ENCODE measurements at places on chromosomes 13 and 19.

DNA sequence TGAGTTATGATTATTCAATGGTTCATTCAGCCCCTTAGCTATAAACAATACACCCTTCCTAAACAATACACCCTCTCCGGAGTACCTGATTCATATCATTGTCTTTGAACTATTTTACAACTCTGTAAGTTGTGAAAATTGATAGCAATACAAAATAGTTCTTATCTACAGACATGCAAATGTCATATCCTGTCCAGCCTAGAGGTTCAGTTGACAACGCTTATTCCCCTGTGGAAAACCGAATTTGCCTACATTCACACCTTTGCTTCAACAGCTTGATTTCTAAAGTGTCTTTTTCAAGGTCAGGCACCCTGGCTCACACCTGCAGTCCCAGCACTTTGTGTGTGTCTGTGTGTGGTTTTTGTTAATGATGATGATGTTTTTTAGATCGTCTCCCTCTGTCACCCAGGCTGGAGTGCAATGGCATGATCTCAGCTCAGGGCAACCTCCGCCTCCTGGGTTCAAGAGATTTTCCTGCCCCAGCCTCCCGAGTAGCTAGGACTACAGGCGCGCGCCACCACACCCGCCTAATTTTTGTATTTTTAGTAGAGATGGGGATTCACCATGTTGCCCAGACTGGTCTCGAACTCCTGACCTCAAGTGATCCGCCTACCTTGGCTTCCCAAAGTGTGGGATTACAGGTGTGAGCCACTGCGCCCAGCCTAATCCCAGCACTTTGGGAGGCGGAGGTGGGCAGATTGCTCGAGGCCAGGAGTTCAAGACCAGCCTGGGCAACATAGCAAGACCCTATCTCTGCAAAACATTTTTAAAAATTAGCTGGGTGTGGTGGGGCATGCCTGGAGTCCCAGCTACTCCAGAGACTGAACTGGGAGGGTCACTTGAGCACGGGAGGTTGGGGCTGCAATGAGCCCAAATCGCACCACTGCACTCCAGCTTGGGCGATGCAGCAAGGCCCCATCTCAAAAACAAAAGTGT is 9.6 kb downstream of the C19orf53 start:
- no peak for DNase-seq
- H3K27ac ChIP-seq: peak overlapping the region; percentile 81
- H3K4me3 ChIP-seq: no peak overlapping the region
- H3K36me3 ChIP-seq: peaks cover 6% of the 10 kb centered on the region
- H3K4me1 ChIP-seq: peaks cover 36% of the 10 kb centered on the region
- H3K27me3 ChIP-seq: no peaks in the 10 kb centered on the region

GRCh38 chr19:2648528-2648937 is 54.0 kb downstream of the GNG7 start:
- no peaks in the 10 kb centered on the region for H3K36me3 ChIP-seq
- H3K27ac ChIP-seq: no peak overlapping the region
- H3K4me1 ChIP-seq: no peaks in the 10 kb centered on the region

GRCh38 chr13:77530875-77531274 is 4.6 kb upstream of the SCEL start:
- DNase-seq: no peak
- no peaks in the 10 kb centered on the region for H3K27me3 ChIP-seq
- H3K4me1 ChIP-seq: no peaks in the 10 kb centered on the region
- no peak overlapping the region for H3K4me3 ChIP-seq
- H3K27ac ChIP-seq: no peak overlapping the region

DNA sequence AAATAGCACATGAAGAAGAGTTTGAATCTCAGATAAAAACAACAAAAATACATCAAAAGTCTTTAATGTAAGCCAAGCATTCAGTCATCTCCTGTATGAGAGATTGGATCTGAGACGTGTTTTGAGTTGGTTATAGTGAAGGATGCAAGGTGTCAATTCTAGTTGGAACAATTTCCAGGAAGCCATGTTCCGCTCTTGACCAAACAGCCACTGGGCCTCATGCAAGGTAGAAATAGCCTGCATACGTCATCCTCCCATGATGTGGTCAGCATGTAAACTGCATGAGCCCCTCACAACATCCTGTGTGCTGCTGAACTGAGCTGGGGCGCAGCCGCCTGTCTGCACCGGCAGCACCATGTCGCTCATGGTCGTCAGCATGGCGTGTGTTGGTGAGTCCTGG is at the start of gene KIR3DL3:
TSS of gene KIR3DL3 (plus strand) at position 301 of the 400 bp plus-strand sequence. CDS start at position 356, 55 bp downstream.
- H3K4me3 ChIP-seq: no peak within 1 kb of the TSS
- no peaks in the 10 kb centered on the region for H3K4me1 ChIP-seq
- no peaks in the 10 kb centered on the region for H3K36me3 ChIP-seq
- no peaks in the 10 kb centered on the region for H3K27me3 ChIP-seq

- H3K27me3 ChIP-seq: no peaks in the 10 kb centered on the region
- H3K36me3 ChIP-seq: peaks cover 14% of the 10 kb centered on the region
- H3K27ac ChIP-seq: no peak overlapping the region
- DNase-seq: no peak
- no peak overlapping the region for H3K4me3 ChIP-seq
Measured at GRCh38 chr19:5205381-5205780, 135.2 kb downstream of the PTPRS start.

GRCh38 chr19:57317503-57317902 is 2.8 kb upstream of the ZNF543 start:
- no peaks in the 10 kb centered on the region for H3K36me3 ChIP-seq
- no peaks in the 10 kb centered on the region for H3K27me3 ChIP-seq
- H3K27ac ChIP-seq: no peak overlapping the region
- DNase-seq: no peak
- no peak overlapping the region for H3K4me3 ChIP-seq
- peaks cover 22% of the 10 kb centered on the region for H3K4me1 ChIP-seq

DNA sequence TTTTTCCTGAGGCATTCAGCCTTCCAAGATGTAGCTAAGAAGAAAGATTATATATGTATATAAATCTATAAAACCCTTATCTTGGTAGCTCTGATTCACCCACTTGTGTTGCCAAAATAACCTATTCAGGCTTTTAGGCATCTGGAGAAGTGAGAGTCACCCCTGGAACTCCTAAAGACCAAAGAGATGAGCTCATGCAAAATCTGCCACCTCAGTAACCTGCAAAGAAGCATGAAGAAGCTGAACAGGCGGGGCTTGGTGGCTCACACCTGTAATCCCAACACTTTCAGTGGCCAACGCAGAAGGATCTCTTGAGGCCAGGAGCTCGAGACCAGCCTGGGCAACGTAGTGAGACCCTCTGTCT is 393.7 kb downstream of the FOXO1 start:
- H3K27me3 ChIP-seq: no peaks in the 10 kb centered on the region
- H3K27ac ChIP-seq: peak overlapping the region; percentile 90
- H3K4me3 ChIP-seq: no peak overlapping the region
- DNase-seq: no peak

DNA sequence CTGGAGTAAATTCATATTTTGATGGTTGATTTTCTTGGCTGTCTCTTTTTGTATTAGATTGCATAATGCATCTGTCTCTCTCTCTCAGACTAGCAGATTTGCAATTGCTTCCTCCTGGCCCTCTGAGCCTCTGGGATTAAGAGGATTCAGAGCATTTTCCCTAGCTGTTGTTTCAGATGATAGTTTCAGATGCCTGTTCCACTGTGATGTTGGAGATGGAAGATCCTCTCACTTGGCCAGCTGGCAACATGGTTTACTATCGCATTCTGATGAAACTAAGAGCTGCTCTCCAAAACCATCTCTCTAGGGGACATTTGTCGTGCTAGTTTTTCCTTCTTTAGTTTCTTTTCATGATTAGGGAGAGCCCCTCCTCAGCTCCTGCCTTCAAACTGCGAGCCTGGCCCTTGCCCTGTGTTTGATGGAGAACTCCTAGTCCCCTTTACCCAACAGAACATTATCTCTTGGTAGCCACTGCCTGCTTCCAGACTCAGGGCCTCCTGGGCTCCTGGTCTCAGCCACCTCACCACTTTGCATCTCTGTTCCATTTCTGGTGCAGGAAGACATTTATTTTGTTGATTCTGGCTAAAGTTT is 244.6 kb downstream of the B3GLCT start:
- no peaks in the 10 kb centered on the region for H3K36me3 ChIP-seq
- H3K27ac ChIP-seq: no peak overlapping the region
- DNase-seq: no peak
- no peaks in the 10 kb centered on the region for H3K4me1 ChIP-seq
- H3K4me3 ChIP-seq: no peak overlapping the region

- H3K27me3 ChIP-seq: no peaks in the 10 kb centered on the region
- no peak overlapping the region for H3K4me3 ChIP-seq
- no peak for DNase-seq
- no peaks in the 10 kb centered on the region for H3K36me3 ChIP-seq
- H3K27ac ChIP-seq: no peak overlapping the region
Measured at GRCh38 chr19:18875726-18876125, 20.2 kb downstream of the CERS1 start.

DNA sequence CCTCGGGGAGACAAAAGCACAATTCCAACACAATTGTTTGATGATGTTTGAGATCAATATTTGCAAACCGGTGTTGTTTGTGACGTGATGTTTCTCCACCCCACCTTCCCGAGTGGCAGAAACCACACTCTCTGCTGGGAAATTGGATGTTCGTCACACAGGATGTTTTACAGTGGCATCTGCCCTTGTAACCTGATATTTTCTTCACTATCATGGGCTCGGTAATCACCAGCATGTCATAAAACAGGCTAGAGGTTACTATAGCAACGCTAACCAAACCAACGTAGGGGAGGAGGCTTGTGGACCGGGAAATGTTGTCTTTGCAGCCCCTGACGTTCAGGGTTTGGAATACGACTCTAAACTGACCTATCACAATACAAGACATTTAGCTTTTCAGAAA is 454.5 kb downstream of the IRS2 start:
- no peak overlapping the region for H3K27ac ChIP-seq
- H3K4me1 ChIP-seq: no peaks in the 10 kb centered on the region
- H3K36me3 ChIP-seq: no peaks in the 10 kb centered on the region
- DNase-seq: no peak
- no peaks in the 10 kb centered on the region for H3K27me3 ChIP-seq
- no peak overlapping the region for H3K4me3 ChIP-seq

GRCh38 chr13:79297128-79297527 is 108.9 kb downstream of the RBM26 start:
- no peak for DNase-seq
- H3K4me3 ChIP-seq: no peak overlapping the region
- no peaks in the 10 kb centered on the region for H3K4me1 ChIP-seq
- H3K27ac ChIP-seq: no peak overlapping the region
- H3K36me3 ChIP-seq: no peaks in the 10 kb centered on the region

DNA sequence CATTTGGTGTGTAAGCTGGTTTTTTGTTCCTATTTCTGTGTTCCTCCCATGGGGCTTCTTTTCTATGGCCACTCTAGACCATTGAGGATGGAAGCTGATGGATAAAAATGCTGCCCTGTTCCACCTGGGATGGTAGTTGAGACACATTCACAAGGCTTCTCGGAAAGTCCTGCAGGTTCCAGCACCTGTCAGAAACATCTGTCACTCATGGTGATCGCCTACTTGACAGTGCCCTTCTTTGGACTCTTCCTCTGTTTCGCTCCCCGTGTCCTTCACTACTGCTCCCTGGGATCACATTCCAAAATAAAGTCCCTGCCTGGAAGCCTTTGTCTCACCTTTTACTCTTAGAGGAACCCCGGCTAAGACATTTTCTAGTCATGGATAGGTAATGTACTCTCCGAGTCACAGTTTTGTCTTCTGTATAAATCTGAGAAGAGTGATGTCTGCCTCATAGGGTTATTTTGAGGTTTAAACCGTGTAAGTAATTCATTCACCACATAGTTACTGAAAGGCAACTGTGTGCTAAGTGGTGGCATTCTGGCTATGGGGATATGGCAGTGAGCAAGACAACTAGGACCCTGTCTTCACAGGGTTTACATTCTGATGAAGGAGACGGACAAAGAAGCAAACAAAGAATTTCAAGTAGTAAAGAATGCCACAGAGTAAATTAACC is 21.0 kb downstream of the UBAC2 start:
- peaks cover 56% of the 10 kb centered on the region for H3K4me1 ChIP-seq
- H3K36me3 ChIP-seq: no peaks in the 10 kb centered on the region
- no peak for DNase-seq

DNA sequence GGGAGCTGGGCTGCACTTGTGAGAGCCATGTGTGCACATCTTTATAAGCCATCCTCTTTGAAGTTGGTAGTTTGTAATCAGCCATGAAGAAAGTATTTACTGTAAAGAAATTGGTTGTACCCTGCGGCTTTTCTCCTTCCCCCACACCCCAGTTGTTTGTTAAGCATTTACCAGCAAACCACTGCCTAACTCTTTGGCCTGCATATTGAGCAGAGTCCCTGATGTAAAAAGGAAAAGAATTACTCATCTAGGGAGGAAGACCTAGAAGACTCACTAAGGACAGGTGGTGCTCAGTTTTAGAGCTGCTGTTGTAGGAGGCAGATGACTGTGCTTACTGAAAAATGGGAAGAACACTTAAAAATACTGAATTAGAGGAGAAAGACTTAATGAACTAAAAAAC is 245.3 kb downstream of the PCCA start:
- no peak for DNase-seq
- H3K36me3 ChIP-seq: peaks cover 4% of the 10 kb centered on the region
- no peak overlapping the region for H3K27ac ChIP-seq
- no peaks in the 10 kb centered on the region for H3K27me3 ChIP-seq
- H3K4me1 ChIP-seq: no peaks in the 10 kb centered on the region

DNA sequence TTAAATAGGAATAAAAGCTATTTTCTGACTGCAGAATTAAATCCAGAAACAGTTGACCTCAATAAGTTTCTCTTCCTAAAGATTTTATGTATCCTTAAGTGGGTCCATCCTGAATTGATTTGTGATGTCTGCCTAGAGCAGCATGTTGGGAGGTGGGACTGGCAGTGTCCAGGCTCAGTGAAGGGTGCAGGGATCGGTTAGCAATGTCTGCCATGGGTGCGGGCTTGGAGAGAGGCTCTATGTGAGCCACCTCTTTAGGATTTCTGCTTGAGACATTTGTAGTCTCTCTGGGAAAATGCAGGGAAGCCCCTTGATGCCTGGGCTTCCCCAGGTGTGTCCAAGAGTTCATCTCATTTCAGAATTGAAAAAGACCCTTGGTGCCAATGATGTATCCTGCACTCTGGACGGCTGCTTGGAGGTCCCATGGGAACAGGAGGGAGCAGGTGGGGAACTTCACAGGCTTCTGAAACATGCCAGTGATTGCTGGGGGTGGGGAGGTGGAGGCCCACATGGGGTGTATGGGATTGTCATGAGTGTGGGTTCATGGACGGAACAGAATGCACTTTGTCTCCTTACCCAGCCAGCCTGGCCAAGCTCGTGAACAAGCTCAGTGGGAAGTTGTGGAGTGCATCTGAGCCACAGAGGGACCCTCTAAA is 6.2 kb upstream of the COLGALT1 start:
- peaks cover 7% of the 10 kb centered on the region for H3K4me1 ChIP-seq
- no peaks in the 10 kb centered on the region for H3K36me3 ChIP-seq
- no peaks in the 10 kb centered on the region for H3K27me3 ChIP-seq
- no peak overlapping the region for H3K27ac ChIP-seq

GRCh38 chr13:36061054-36061453 is 70.1 kb downstream of the DCLK1 start:
- no peaks in the 10 kb centered on the region for H3K27me3 ChIP-seq
- peak overlapping the region; percentile 42 for H3K4me3 ChIP-seq
- H3K4me1 ChIP-seq: no peaks in the 10 kb centered on the region
- no peak for DNase-seq

- H3K36me3 ChIP-seq: no peaks in the 10 kb centered on the region
- H3K27me3 ChIP-seq: no peaks in the 10 kb centered on the region
- no peak for DNase-seq
- H3K4me3 ChIP-seq: no peak overlapping the region
- no peak overlapping the region for H3K27ac ChIP-seq
- no peaks in the 10 kb centered on the region for H3K4me1 ChIP-seq
Measured at GRCh38 chr13:102386461-102386860, 15.4 kb downstream of the FGF14 start.

Measured in thoracic aorta (tissue), 2 donors.